ENCODE measurements at places on chromosomes 3 and 15. TPM values are rescaled to one million over a fixed set of nuclear protein-coding genes. Genes with fewer than 3 reads are reported as not detected.

DNA sequence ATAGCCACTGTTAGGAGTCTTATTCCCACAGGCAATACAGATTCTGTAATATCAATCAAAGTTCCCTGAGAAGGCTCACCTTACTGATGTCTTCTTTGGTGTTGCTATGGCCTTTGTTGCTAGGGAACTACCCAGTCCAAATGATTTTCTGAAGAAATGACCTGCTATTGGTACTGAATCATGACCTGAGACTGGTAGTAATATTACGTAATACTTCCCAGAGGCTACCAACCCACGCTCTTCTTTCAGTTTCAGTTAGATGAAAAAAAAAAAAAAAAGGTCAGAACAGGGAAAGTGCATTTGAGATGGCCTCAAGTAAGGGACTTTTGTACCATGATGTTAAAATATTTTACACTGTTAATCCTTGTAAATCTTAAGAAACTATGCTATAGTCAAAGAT is 1092.5 kb upstream of the EPHA6 start:
- DNase-seq, result no peak

- DNase-seq, result no peak
Observed at GRCh38 chr3:80889535-80889934, 871.9 kb downstream of the GBE1 start.

The FRG2C gene
- polyA plus RNA-seq, result not detected

- no peak for DNase-seq
Observed at GRCh38 chr15:25838191-25838870, 24.8 kb downstream of the ATP10A start.

DNA sequence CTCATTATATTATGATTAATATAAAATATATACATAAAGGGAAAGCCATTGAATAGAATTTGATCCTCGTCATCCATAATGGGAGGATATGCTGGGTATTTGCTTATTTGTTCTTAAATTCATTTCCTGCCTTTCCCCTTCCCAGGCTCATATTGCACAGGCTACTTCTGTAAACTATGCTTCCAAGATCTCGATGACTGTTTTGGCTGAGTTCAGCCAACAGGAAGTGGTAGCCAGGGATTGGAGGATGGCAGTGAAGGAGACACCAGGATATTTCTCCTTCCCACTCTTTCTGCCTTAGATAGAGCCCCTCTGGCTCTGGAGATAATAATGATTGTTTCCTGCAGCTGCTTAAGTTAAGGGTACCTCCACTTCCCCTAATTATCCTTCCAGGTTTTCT is 44.3 kb upstream of the DYNC1LI1 start:
- no peak for DNase-seq

The GATA2 gene
- polyA plus RNA-seq, result 0.07 TPM

The CCR4 gene
- not detected for polyA plus RNA-seq

- no peak for DNase-seq
Observed at GRCh38 chr3:161821591-161821990, 325.0 kb downstream of the OTOL1 start.

DNA sequence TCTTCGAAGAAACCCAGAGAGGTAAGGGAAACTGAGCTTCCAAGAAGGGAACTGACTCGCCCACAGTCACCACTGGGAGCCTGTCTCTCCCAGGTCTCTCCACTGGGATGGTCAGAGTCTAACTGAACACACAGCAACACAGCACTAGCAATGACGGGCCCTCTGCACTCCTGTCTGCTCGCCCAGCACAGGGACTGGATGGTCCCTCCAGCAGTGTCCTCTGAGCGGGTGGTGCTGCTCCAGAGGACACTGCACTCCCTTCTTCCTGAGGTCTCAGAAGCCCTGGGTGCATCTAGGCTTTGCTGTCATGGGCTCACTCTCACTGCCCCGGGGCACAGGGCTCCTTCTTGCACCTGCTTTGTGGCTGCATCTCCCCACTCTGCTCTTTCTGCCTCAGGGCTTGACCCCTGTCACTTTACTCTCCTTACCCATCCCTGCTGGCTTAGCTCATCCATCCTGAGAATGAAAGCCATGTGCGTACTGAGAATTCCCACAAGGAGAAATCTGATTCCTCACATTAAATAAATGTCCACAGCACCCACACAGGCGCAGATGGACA is 356.6 kb downstream of the GABRG3 start:
- DNase-seq, result no peak

DNA sequence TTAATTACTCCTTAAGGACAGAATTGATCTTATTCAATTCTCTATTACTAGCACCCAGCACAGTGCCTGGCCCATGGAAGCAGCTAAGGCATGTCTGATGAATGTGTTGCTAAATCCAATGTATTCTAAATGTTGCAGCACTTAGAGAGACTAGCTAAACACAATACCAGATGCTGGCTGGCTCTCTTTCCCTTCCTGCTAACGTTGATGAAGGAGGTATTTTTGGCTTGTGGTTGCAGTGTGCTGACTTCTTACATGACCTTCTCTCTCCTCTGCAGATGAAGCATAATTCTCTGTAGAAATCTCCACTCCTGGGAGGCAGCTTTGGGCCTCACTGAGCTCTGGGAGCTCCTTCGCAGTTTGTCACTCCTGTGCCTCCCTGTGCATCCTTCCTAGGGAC is 183.6 kb downstream of the PEX5L start:
- DNase-seq, result no peak

GRCh38 chr15:92332125-92332899 is 61.4 kb upstream of the ST8SIA2 start:
- DNase-seq, result no peak

The MOBP gene
- not detected for polyA plus RNA-seq

- DNase-seq, result no peak
Observed at GRCh38 chr3:137099364-137100219, 141.8 kb downstream of the IL20RB start.

The TCAIM gene
- 20.0 TPM for polyA plus RNA-seq

DNA sequence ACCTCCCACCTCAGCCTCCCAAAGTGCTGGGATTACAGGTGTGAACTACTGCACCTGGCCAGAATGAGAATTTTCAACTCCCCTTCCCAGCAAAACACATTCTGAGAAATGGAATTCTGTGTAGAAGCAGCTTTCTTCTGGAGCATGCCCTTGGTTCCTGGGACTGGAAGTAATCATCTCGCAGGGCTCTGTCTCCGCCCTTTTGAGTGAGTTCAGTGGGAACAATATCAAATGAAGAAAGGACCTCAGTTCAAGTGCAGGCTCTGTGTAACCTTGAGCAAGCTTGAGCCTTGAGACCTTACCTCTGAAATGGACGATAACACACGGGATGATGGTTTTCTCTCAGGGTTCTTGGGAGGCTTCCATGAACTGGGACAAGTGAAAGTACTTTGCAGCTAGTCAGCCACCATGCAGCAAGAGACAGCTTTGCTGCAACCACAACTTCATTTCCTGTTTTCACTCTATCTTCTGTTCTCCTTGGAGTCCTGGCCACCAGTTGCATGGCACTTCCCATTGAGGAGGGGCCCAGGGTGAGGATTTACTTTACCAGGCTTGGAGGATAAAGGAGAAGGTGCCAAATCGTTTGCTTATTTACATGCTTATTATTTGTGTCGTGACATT is 35.7 kb upstream of the IGF1R start:
- DNase-seq, result peak; percentile 21

The GOLGA8M gene
- 0.39 TPM for polyA plus RNA-seq

GRCh38 chr15:76380249-76380648 is 43.7 kb downstream of the ISL2 start:
- no peak for DNase-seq

DNA sequence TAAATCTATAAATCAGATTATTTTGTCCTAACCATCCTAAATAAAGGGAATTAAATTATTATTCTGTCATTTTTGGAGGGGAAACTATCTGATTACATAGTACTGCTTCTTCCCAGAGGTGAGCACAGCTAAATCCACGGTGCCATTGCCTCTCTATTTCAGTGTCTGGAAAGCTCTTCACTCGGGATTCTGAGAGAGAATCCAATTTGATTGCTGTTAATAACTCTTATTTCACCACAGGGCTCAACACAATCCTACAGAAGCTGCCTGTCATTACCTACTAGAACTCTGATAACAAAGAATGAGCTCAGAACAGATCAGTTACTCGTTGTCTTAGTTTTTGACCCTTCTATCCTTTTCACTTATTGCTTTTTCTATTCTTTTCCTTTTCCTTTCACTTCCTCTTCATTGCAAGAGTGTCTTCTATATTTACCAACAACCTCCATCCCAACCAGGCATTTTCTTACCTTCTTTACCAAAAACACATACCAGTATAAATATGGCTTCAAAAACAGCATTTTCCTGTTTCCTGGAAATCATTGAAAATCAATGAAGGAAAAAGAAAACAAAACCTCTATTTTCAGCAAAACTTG is 30.4 kb downstream of the OXNAD1 start:
- DNase-seq, result no peak

DNA sequence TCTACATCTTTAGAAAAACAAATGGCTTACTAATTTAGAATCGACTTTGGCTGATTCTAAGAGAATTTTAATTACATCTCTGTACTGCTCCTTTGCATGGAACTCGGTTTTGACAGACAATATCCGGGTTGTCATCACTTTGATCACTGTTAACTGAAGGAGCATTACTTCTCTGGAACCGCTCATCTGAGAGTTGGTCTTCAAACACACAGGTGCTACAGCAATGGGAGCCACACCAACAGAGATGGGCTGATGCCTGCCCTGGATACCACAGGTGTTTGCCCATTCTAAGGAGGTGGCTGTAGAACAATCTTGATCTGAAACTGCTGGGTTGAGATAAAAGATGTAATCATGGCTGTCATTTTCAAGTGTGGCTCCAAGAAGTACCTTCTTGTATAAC is 21.6 kb downstream of the LINS1 start:
- no peak for DNase-seq

- DNase-seq, result no peak
Observed at GRCh38 chr15:85340321-85340665, 40.1 kb upstream of the AKAP13 start.

The OR5H6 gene
- polyA plus RNA-seq, result not detected

- DNase-seq, result no peak
Observed at GRCh38 chr3:46456118-46456517, 8.6 kb downstream of the LTF start.

GRCh38 chr15:100615801-100616200 is 13.4 kb downstream of the ASB7 start:
- DNase-seq, result no peak

GRCh38 chr15:42577514-42578031 is 2.2 kb downstream of the STARD9 start:
- no peak for DNase-seq

The OR5K2 gene
- not detected for polyA plus RNA-seq

The C3orf85 gene
- not detected for polyA plus RNA-seq

The ANKRD34C gene
- not detected for polyA plus RNA-seq

DNA sequence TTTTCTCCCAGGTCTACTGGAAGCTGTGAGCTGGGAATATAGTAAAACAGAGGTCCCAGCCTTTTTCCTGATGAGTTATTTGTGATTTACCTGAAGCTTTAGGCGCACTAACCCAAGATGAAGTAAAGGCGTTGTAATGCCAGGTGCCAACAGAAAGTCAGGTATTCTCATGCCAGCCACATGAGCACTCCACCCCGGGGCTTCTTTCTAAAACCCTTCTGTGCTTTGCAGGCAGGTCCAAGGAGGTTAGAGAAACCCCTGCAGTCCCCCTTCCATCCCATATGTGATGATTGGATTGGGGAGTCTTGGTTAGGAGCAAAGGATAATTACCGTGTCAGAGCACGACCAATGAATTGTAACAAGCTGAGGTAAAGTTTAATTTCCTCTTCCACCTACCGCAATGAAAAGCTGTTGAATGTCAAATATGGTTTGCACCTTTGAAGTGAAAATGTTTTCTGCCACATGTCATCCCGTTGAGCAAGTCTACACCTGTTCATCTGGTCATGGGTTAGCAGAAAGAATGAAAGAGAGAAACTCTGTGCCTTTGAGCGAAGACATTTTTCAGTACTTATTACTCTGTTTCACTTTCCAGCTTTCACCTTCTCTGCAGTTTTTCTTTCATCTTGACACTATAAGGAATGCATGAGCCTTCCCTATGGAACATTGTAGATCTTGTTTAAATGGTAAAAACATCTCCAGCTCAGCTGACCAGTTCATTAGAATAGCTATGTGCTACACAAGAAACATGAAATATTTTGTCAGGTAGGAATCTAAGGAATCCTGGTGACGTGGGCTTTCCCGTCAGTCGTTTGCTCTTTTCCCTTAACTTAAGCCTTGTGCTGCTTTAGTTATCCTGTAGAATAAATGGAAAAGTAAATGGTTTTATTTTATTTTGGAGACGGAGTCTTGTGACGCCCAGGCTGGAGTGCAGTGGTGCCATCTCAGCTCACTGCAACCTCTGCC is 204.6 kb upstream of the IL12A start:
- no peak for DNase-seq

DNA sequence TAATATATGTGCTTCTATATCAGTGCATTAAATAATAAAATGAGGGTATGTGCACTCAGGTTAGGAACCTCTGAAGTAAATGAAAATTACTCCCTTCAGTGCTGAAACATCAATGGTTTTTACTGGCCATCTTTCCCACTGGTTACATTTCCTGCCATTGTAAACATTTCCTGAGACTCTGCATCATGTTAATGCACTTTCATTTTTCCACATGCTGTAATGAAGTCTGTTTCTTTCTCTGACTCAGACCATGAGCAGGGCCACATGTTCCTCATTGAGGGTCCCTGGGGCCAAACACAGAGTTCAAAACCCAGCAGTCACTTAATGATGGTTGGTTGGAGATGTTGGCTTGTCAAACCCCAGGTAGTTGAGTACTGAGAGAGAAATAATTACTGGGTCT is 15.3 kb downstream of the FAM3D start:
- DNase-seq, result no peak

GRCh38 chr3:13887495-13888300 is 7.8 kb upstream of the WNT7A start:
- DNase-seq, result no peak

The A4GNT gene
- polyA plus RNA-seq, result not detected

The DZIP1L gene
- 1.1 TPM for polyA plus RNA-seq

The PLA2G4D gene
- polyA plus RNA-seq, result not detected

- no peak for DNase-seq
Observed at GRCh38 chr3:174784206-174784934, 74.8 kb upstream of the NAALADL2 start.

The IL17RE gene
- polyA plus RNA-seq, result not detected

DNA sequence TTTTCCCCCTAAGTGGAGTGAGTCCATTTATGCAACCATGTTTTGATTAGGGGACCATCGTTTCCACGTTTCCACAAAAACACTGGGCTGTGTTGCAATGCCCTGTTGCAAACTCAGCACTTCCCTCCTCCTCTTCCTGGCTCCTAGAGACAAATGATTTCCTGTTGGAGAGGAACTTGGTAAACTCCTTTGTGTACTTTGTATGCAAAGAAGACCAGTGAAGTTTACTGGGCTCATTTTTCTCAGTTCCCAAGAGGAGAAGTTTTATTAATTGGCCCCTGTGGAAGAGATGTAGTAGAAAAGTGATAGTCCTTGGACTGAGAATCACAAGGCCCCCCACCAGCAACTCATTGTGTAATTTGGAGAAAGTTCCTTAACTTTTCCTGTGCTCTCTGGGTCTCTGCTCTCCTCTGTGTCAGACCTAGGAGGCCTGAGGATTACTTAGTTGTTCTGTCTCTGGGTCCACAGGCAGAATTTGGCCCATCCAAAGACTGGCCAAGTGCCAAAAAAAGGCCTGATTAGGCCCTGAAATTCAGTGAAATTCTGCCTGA is 95.0 kb downstream of the ATG7 start:
- DNase-seq, result peak; percentile 19

The TPRG1 gene
- polyA plus RNA-seq, result 1.7 TPM

The TTLL13 gene
- polyA plus RNA-seq, result not detected

GRCh38 chr15:74144153-74144775 is 13.9 kb downstream of the ISLR2 start:
- no peak for DNase-seq
